ENCODE measurements at places on chromosomes 6 and 20.

GRCh38 chr6:47034421-47034820 is 7.7 kb downstream of the ADGRF1 start:
- no peak for DNase-seq

DNA sequence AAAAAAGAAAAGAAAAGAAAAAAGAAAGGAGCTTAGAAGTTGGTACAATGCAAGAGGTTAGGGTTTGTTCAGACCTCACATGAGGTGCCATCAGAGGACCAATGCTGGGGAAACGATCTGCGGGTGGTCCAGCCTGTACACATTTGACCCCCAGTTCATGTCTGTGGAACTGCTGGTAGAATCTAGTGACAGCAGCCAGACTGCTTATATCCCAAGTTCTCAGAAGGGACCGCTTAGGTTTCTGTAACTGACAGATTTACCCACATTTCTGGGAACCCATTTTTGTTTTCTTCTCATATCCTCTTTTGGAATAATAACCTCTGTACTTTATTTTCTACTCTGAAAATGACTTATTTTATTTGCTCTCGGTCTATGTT is 4.7 kb downstream of the PPP1R18 start:
- DNase-seq, result no peak

DNA sequence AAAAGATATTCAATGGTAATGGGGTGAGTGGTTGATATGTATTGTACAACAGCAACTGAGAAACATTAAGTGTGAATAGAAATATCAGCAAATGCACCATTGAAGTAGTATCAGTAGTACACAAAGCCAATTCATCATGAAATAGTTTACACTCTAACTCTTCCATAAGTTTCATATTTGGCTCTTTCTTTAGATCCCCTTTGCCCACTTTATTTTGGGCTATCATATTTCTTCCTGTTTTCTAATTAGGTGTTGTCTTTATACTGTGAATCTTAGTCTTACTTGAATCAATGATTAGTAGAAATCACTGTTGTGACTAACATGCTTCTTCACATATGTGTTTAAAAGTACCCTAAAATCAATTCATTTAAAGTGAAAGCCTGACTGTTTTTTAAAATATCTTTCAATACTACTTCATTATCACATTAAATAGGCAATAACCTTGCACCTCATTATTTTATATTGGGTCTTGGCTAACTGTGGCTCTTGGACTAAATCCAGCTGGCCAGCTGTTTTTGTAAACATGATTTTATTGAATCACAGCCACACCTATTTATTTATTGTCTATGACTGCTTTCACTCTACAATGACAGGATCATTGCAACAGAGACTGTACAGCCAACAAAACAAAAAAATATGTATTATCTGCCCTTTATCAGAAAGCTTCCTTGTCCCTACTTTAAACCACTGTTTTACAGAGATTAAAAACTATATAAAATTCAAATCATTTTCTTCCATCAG is 38.9 kb downstream of the EYS start:
- no peak for DNase-seq

GRCh38 chr6:6277413-6277812 is 43.0 kb downstream of the F13A1 start:
- DNase-seq, result no peak

DNA sequence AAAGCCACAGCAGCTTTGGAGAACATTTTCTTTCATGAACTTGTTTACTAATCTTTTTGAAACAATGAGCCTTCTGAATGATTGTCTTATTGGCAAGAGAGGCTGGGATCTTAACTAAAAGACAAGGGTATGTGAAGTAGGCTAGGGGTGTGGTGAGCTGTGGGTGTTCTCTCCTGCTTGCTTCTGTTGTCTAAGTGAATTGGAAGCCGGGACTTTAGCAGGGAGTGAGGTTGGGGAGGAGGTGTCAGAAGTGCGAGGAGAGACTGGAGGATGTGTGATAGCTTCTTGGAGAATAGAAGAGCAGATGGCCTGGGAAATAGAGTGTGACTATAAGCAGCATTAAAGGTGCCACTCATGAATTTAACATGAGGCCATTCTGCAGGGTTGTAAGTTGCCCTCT is 562.8 kb downstream of the UTRN start:
- DNase-seq, result no peak

- no peak for DNase-seq
Measured at GRCh38 chr6:78910010-78910409, 42.7 kb downstream of the IRAK1BP1 start.

- no peak for DNase-seq
Measured at GRCh38 chr6:99661870-99662269, 55.2 kb downstream of the PRDM13 start.

DNA sequence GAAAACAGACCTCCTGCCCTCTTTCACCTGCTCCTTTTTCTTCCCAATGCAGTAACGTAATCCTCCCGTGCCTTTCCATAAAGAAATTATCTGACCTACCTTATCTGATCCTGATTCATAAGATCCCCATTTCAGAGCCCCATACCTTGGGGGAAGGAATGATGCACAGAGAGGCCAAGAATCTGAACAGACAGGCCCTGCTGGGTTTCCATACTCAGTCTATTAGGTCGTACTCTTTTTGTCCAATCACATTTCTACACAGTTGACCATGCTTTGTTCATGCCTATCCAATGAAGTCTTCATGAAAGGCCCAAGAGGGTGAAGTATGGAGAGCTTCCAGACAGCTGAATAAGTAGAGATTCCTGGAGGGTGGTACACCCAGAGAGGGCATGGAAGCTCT is 25.3 kb downstream of the SRPK1 start:
- DNase-seq, result no peak

- no peak for DNase-seq
Measured at GRCh38 chr6:18260448-18261106, 3.8 kb downstream of the DEK start.

DNA sequence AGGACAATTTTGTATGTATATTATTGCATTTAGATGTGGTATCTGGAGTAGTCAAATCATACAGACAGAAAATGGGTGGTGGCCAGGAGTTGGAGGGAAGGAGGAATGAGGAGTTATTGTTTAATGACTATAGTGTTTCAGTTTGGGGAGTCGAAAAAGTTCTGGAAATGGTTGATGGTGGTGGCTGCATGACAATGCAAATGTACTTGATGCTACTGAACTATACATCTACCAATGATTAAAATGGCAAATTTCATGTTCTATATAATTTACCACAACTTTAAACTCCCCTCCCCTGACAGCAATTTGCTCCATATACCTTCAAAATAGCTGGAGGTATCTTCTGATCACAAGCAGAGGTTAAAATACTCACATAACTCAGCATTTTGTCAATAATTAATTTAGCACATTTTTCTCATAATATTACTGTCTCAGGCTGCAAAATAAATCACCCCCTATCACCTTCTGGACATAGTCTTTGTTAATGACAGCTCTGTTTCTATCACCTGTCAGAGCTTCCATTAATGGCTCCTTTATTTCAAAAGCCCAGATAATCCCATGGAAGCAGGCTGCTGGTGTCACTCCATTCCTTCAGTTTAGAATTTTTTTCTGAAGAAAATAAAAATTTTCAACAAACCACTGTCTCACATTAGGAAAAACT is 25.7 kb upstream of the RHAG start:
- DNase-seq, result no peak

DNA sequence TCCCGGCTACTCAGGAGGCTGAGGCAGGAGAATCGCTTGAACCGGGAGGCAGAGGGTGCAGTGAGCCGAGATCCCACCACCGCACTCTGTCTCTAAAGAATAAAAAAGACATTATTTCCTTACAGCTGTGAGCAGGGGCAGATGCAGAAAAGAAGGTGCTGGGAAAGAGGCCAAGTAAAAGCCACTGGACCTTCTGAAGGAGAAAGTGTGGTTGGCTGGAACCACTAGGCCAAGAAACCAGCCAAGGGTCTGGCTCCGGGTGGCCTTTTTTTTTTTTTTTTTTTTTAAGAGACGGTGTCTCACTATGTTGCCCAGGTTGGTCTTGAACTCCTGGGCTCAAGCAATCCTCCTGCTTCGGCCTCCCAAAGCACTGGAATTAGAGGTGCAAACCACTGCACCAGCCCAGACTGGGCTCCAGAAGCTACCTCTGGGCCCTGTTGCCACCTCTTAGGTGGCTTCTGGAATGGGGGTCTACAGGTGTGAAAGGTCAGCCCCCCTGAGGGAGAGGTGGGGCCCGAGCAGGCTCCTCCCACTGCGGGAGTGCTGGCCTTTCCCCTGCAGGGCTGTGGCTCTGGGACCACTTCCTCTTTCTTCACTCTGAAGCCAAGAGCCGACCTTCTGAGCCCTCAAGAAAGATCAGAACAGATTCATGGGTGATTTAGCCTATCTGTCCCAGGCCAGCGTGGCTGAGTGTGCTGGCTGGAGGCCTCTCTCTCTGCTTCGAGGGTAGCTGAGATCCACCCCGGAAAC is at the start of gene FGD2:
Gene FGD2, plus strand, starts transcription at position 595 of the 750 bp plus-strand sequence. CDS start 163 bp downstream, outside the sequence.
- no peak for DNase-seq

GRCh38 chr20:21309678-21310467 is 6.7 kb downstream of the XRN2 start:
- no peak for DNase-seq

GRCh38 chr6:150684714-150685459 is 85.2 kb downstream of the PLEKHG1 start:
- DNase-seq, result no peak

DNA sequence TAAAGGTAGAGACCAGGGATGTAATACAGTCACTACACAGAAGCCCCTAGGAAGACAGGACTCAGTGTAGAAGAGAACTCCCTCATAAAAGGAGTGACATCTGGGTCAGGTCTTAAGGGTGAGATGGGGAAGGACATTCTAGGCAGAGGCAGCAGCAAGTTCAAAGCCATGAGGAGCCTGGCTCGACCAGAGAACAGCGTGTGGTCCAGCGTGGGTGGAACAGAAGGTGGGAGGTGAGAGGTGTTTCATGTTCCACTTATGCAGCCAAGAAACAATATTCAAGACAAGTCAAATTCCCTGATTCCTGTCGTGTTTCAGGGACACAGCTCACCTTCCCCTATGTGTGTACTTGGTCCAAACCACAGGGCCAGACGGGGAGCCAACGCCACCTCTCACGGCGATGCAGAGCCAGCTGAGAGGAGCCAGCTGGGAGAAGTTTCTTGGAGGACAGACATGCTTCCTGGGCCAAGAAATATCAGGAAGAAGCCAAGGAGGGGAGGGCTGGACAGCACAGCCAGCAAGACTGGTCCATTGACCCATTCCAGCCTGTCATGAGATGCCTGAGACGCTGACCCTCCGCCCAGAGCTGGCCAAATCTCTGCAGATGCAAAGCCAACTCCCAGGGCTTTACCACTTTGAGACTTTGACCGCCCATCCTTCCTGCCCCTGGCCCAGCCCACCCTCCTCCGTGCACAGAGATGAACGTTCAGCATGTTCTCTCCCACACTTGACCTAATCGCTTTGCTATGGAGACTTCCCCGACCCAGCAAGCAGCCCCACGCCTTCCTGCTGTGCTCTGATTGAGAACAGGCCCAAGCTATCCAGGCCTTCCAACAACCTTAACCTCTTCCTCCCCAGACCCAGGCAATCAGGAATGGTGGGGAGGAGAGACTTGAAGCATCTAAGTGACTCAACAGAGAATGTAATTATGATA is 113.8 kb downstream of the PRND start:
- no peak for DNase-seq

GRCh38 chr6:132764370-132764769 is 6.7 kb upstream of the VNN2 start:
- DNase-seq, result no peak

GRCh38 chr6:150723857-150724256 is 124.2 kb downstream of the PLEKHG1 start:
- DNase-seq, result no peak

DNA sequence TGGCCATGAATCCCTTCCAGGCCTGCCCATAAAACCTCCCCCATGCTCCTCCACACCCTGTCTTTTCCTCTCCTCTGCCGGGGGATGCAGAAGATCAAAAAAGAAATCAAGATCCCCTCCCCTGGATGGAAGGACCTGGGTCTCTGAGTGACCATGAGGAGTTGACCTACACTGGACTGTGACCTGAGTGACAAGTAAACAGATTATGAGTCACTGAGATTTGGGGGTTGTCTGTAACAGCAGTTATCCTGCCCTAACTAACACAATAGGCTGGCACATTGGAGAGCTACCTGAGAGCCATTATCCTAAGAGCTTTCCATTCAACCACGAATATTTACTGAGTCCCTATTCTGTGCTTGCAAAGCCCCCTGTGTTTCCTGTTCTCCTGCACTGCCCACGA is 28.4 kb upstream of the SIRPA start:
- DNase-seq, result no peak

GRCh38 chr6:19934996-19935591 is 97.9 kb downstream of the ID4 start:
- no peak for DNase-seq

DNA sequence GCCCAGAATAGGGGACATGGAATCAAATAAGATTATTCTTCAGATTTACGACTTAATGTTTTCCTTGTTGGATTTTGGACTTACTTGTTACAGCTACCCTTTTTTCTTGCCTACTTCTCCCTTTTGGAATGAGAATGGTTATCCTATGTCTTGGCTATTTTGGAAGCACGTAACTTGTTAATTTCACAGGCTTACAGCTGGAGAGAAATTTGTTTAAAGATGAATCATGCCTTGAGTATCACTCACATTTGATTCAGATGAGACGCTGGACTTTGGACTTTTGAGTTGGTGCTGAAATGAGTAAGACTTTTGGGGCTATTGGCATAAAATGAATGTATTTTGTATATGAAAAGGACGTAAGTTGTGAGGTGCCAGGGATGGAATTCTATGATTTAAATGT is 83.3 kb downstream of the SMPDL3A start:
- DNase-seq, result no peak

- no peak for DNase-seq
Measured at GRCh38 chr6:158793432-158793831, 25.7 kb downstream of the EZR start.

- no peak for DNase-seq
Measured at GRCh38 chr20:60559462-60559861, 601.2 kb downstream of the CDH26 start.

GRCh38 chr6:53441761-53442160 is 93.0 kb upstream of the ELOVL5 start:
- no peak for DNase-seq
